AG04450 (cell line): ENCODE measurements at places on chromosomes 12 and 14. TPM values are rescaled to one million over a fixed set of nuclear protein-coding genes. Genes with fewer than 3 reads are reported as not detected.

OR6C70 gene
- polyA plus RNA-seq, result not detected in 2 replicates

CSAD gene
- 18.9 and 21.6 TPM in 2 replicates for polyA plus RNA-seq

DCN gene
- 4,192 and 4,723 TPM in 2 replicates for polyA plus RNA-seq

OVCH1 gene
- polyA plus RNA-seq, result 0.22 and 0.26 TPM in 2 replicates

LALBA gene
- not detected in 2 replicates for polyA plus RNA-seq

INSM2 gene
- not detected in 2 replicates for polyA plus RNA-seq

APOF gene
- not detected in 2 replicates for polyA plus RNA-seq

SLC35F4 gene
- polyA plus RNA-seq, result not detected in 2 replicates

GRCh38 chr14:87196436-87196835 is 796.5 kb downstream of the GALC start:
- DNase-seq, result no peak

- no peak for DNase-seq
Observed at GRCh38 chr12:4434706-4435425, 10.7 kb downstream of the FGF6 start.

GRCh38 chr12:92065018-92065499 is 80.6 kb downstream of the BTG1 start:
- DNase-seq, result no peak

GRCh38 chr14:98684468-98684867 is 587.5 kb downstream of the BCL11B start:
- no peak for DNase-seq

- DNase-seq, result no peak
Observed at GRCh38 chr14:23131482-23131881, 12.4 kb upstream of the CEBPE start.

DNA sequence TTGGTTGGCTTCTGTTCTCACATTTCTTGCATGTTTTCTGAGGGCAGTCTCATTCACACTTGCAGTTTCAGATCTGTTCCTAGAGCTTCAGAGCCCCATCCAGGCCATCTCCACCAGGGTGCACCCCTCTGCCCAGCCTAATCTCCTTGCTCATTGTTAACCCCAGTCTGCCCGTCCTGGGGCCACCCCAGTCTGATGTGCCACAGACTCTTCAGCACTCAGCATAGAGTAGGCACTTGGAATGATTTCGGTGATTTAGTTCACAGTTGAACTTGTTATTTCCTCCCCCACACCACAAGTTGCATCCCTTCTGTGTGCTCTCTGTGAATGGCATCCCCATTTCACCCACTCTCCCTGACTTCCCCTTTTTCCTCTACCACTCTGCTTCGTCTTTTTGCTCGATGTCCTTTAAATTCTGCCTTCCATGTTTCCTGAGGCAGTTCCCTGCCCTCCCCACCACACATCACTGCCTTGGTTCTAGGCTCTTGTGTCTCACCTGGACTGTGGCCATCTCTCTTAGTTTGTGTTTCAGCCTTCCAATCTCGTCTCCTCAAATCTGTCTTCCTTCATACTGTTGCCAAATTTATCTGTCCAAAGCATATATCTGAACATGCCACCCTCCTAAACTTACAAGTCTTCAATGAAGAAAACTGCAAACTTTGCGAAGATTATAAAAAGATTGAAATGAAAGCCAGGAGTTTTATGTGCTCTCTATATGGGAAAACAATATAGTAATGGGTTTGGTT is 41.5 kb downstream of the ANO6 start:
- no peak for DNase-seq

DNA sequence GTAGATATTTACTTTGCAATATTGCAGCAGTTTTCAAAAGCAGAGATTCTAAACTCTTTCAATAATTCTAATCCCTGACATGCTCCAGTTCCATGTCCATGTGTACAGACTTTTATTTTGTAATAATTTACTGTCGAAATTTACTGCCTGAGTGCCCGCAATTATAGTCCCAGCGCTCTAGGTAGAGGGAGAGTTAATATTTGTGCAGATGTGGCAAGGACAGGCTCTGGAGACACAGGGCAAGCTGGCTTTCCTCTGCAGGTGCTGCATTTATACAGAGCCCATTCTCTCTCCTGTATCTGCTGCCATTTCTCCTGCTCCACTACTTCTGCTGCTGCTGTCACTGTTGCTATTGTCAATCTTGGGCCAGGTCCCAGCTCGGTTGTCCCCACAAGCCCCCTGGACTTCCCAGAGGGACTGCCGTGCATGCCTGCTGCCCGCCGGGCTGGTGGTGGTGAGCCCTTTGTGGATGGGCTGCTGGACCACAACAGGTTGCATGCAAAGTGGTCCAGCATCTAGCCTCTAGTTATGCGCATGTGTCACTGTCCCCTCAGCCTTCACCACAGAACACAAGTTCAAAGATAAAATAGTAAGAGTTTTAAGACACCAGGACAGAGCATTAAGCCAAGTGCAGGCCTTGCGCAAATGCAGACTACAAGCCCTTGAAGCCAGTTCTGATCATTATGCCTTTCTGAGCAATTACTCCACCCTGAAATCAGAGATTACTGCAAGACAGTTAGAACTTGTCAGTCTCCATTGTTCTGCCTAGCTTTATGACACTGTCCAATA is 40.8 kb upstream of the CSRP2 start:
- DNase-seq, result no peak

DNA sequence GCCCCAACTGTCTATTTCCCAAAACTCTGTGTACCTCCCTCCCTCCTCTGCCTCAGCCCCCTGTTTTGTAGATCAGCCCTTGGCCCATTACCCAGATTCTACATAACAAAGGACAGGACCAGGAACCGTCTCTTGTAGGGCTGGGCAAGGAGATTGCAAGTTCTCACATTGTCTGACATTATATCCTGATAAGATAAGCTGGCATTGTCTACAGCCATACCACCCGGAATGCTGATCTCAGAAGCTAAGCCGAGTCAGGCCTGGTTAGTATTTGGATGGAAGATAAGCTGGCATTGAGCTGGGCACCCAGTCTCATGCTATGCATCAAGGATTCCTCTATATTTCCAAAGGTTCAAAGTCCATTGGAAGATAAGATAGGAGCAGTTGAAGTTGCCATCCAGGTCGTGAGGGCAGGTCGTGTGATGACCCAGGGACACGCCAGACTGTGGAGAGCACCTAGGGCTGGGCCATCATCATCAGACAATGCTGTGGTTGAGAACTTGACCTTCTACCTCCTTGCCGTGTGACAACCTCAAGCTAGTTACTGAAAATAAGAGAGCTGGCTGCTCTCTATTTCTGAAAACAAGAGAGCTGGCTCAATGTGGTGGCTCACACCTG is 29.5 kb downstream of the PHETA1 start:
- DNase-seq, result no peak

GRCh38 chr14:23647619-23648018 is 11.5 kb downstream of the DHRS2 start:
- DNase-seq, result no peak
